ENCODE measurements at places on chromosomes 16 and 17.

- DNase-seq, result no peak
Measured at GRCh38 chr17:66375121-66375520, 72.7 kb downstream of the PRKCA start.

- DNase-seq, result no peak
Measured at GRCh38 chr16:85507342-85507741, 105.8 kb upstream of the GSE1 start.

DNA sequence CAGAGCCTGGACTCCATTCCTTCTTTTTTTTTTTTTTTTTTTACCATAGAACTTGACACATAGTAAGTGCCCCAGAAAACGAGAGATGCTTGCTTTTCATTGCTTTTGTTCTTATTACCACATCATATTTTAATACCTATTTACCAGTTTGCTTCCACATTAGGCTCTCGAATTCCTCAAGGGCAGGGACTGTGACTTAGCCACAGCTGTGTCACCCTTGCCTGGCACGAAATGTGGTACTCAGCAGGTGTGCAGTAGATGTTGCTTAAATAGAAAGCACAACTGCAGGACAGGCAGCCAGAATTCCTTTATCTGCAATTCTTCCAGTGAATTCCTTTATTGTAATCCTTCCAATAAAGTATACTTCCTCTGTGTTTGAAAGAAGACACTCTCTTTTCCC lies 393.0 kb downstream of the HAPSTR1 start:
- DNase-seq, result no peak

DNA sequence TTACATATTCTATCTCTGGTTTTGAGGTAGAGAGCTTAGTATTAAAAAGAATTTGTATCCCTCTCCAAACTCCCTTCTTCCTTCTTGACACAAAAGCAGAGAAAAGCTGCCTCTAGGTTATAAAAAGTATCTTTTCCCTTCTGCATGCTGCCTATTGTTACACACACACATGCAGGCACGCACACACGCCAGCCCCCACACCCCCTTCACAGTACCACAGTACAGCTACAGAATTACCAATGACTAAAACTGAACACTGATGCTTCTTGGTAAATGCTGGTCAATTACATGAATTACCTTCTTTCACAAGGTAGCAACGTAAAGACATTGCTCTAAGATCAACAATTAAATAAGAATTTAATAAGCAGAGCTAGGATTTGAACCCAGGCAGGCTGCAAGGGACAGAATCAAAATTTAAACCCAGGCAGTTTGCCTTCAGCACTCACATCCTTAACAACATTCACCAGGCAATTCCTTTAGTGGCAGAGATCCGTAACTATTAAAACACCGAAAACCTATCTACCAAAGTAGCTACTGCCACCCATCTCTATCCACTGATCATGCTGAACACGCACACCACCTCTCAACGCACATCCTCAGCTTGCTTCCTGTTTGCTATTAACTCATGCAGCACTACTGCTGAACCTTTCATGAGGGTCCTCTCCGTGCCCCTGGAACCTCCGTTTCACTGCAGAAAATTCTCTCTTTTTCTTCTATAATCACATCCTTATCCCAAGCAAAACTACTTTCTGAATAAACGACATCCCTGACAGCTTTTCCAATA lies 37.8 kb downstream of the YWHAE start:
- no peak for DNase-seq

DNA sequence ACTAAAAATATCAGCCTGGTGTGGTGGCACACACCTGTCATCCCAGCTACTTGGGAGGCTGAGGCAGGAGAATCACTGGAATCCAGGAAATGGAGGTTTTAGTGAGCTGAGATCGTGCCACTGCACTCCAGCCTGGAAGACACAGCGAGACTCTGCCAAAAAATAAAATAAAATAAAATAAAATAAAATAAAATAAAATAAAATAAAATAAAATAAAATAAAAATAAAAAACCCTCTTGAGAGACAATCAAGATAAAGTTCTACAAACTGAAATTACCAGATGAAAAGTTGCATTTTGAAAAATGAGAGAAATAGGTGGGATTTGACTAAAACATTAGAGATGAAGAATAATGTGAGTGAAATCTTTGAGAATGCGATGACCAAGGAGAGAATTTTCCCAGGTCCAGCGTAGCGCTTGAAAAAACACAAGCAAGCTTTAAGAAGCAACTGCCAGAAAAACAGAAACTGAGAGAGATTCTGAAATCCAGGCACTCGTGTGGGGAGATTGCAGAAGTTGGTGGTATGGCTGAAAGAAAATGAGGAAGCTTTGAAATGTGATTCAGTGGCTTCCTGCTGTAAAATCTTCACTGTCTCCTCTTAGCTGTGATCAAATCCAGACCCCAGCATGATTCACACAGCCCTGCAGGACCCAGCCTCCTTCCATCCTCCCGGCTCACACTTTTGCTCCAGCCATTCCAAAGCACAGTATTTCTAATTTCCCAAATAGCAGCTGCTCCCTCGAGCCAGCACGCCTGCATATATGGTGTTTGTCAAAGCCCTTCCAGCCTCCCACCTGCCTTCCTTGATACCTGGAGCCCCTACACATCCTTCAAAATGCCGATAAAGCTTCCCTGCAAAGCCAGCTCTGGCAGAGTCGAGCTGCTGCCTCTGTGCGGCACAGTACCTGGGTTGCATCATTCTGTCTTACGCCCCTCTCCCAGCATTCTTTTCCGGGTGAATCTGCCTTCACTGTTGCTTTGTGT lies 8.2 kb upstream of the CD300E start:
- DNase-seq, result no peak

- no peak for DNase-seq
Measured at GRCh38 chr17:35617505-35617904, 30.4 kb downstream of the AP2B1 start.

DNA sequence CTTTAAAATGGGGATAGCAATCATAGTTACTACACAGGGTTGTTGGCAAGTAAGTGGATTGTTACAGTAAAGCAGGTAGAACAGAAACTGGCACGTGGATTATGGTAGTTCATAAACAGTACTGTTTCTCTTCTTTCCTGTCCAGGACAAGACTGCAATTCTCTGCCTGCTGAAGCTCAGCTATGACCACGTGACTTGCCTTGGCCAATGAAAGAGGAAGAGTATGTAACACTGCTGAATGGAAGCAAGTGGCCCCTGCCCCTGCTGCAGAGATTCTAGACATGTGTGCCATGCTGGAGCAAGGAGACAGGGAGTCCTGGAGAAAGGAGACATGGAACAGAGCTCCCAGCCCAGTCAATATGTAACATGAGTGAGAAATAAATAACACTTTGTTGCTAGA lies 66.6 kb upstream of the TOX3 start:
- DNase-seq, result no peak

GRCh38 chr17:65070620-65071019 lies 14.1 kb upstream of the GNA13 start:
- DNase-seq, result no peak

DNA sequence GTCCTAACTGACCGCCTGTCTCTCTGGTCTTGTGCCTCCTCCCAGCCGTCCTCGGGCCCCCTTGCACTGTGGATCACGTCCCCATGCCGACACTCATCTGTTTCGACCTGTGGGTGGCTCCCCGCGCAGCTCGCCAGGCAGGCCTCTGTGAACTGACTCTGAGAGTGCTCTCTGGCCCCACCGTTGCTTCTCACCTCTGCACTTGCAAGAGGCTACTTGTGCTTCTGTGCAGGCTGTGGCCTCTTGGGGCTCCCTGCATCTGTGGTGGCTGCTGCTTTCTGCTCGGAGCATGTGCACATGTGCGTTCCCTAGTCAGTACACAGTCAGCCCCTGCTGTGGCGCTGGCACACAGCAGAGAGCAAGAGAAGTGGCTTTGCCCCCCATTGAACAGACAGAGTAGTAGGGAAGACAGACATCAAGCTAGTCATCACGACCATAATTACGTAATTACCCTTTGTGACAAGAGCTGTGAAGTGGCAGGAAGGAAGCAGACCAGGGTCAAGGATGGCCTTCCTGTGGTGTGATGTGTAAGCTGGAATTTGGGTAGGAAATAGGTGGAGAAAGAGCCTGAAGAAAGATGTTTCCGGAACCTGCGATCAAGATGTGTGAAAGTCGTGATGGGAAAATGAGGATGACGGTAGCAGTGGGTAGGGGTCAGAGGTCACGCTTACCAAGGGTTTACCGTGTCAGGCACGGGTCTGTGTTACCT lies 256.0 kb upstream of the CACNG5 start:
- DNase-seq, result no peak

- DNase-seq, result no peak
Measured at GRCh38 chr16:87229230-87230188, 87.7 kb downstream of the C16orf95 start.

DNA sequence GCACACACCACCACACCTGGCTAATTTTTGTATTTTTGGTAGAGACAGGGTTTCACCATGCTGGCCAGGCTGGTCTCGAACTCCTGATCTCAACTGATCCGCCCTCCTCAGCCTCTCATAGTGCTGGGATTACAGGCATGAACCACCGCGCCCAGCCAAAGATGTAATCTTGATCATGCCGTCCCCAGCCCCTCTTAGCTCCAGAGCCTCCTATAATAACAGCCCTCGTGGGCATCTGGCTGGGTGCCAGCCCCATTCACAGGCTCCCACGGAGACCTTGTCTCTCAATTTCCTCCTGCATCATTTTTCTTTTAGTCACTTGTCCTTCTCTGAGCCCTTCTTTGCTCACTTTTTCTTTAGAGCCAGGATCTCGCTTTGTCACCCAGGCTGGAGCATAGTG lies 94.2 kb downstream of the KATNIP start:
- DNase-seq, result no peak

DNA sequence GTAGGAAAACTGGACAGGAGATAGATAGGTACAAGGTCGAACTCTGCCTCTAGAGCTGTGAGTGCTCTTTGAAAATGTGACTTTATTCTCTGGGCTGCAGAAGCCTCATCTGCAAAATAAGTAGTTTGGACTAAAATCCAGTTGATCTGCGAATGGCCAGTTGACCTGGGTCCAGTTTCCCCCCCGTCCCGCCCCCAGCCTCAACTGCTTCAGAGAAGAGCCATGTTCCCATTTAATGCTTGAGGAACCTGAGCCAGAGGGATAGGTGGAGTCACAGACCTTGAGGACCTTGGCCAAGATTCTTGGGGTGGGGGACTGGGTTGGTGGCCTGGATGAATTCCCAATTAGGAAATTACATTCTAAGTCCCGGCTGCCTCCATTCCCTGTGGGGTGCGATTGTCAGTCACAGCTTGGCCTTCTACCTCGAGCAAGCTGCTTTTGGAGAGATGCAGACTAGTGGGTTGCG lies 14.1 kb downstream of the TBX2 start:
- DNase-seq, result no peak

DNA sequence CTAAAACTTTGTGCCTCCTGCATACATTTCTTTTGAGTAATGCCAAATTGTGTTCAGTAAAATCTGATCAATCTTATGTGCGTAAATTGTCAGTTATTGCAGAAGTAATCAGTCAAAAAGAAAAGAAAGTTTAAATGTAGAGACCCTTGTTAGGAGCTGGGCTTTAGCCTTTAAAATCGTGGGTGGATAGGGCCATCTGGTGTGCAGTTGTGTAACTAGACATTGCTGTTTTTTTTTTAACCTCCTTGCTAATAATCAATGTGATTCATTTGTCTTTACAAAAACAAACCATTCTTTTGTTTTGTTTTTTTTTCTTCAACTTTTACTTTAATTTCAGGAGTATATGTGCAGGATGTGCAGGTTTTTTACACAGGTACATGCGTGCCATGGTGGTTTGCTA lies 5.3 kb upstream of the WWOX start:
- DNase-seq, result no peak

- DNase-seq, result no peak
Measured at GRCh38 chr16:1461146-1461545, 13.7 kb downstream of the CLCN7 start.

DNA sequence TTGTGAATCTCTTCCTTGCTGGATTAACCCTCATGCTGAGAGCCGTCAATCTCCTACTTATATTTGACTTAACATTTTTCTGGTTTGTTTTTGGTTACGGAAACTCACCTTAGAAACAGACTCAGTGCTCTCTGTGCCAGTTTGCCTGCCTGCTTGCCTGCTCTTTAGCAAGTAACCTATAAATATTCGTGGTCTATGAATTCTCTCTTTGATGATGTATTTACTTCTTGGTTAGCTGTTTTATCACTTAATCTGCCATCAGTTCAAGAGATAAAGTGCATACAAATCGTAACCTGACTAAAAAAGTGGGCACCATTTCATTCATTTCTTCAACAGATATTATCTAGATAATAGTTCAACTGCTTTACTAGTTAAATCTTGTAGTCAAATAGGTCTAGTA lies 26.7 kb downstream of the CYB5B start:
- no peak for DNase-seq

- no peak for DNase-seq
Measured at GRCh38 chr16:58847902-58848661, 114.0 kb upstream of the GOT2 start.

DNA sequence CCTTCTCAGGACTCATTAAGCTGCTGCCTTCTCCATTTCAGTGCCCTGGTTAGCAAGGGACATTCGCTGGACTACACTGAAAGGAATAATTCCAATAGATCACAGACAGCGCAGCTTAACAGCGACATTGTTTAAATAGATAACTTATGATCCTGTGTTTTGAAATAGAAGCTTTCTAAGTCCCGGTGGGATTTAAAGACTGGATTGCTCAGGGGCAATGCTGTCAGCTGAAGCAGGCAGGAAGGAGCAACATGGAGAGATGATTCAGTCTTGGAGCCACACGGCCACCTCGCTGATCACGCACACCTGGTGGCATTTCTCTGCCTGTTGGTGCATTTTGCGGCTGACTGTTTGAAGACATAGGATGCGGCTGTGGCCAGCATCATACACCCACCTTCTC lies 292.0 kb downstream of the FOXL1 start:
- no peak for DNase-seq

DNA sequence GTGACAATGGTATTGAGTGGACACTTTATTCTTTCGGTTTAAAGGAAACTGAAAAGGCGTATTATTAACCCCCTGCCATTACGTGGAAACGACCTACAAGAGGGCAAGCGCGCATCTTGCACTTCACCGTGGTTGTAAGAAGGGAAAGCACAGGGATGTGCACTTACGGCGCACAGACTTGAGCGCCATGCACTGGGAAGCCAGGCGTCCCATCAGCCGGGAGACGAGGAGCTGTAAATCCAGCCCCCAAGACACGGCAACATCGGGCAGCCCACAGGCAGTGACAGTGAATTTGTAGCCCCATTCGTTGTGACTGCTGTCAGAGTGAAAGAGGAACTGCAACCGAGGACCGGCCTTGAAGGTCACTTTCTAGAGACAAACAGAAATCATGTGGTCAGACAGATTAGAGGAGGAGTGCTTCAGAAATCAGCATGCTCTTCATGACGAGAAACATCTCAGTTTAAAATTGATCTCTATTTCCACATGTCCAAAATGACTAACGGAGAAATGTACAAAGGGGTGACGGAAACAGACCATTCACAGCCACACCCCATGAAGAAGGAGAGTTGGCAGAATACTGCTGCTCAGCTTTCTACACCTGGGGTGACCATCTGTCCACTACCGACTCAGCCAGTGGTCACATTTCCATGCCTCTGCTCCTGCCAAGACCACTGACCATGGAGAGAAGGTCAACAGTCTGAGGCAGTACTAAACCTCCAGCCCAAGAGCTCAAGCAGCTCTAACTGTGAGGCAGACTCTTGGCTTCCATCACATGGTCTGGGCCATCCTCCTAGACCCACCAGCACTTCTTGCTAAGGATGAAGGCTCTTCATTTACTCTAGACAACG lies 68.6 kb downstream of the ZZEF1 start:
- DNase-seq, result no peak
